ENCODE measurements at places on chromosomes 7 and 10. TPM values are rescaled to one million over a fixed set of nuclear protein-coding genes. Genes with fewer than 3 reads are reported as not detected.

The RTKN2 gene
- total RNA-seq, result 0.09 TPM

The CDNF gene
- 0.85 TPM for total RNA-seq

The NPSR1 gene
- total RNA-seq, result not detected

- no peak for DNase-seq
These were observed 21.8 kb downstream of the STN1 start for GRCh38 chr10:103896225-103896624.

- no peak for DNase-seq
These were observed 59.9 kb upstream of the AQP1 start for GRCh38 chr7:30851651-30852307.

Data from K562 (cell line).